ENCODE measurements at places on chromosomes 13 and 19.

GRCh38 chr19:2359992-2360685 is at the start of gene TMPRSS9:
TMPRSS9 (plus strand) TSS chr19:2360265; CDS start chr19:2389786, 29,521 bp downstream.
- no peak for DNase-seq

DNA sequence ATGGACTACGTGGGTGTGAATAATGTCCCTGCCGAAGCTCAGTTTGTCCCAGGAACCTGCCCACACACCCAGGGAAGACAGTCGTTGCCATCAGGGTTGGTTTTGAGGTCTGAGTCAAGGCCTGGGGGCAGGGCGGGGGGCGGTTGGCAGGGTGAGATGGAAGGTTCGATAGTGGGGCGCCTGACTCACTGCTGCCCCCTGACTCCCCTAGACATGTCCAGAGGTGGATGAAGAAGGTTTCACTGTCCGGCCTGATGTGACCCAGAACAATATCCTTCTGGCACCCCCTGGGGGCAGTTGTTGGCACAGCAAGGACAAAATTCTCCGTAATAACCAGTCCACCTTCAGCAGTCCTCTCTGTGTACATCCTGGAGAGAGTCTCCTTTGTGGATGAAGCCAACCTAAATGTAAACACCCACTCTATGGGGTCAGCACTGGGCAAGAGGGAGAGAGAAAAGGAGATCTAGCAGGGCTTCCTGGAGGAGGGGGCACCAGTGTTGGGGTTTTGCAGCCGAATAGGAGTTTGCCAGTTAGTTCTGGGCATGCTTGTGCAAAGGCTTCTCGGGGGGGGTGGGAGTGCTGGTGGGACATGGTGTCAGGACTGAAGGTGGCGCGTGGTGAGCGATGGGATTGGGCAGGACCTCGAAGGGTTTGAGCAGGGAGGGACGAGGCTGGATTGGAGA is 19.6 kb upstream of the B3GNT3 start:
- DNase-seq, result peak; percentile 26

DNA sequence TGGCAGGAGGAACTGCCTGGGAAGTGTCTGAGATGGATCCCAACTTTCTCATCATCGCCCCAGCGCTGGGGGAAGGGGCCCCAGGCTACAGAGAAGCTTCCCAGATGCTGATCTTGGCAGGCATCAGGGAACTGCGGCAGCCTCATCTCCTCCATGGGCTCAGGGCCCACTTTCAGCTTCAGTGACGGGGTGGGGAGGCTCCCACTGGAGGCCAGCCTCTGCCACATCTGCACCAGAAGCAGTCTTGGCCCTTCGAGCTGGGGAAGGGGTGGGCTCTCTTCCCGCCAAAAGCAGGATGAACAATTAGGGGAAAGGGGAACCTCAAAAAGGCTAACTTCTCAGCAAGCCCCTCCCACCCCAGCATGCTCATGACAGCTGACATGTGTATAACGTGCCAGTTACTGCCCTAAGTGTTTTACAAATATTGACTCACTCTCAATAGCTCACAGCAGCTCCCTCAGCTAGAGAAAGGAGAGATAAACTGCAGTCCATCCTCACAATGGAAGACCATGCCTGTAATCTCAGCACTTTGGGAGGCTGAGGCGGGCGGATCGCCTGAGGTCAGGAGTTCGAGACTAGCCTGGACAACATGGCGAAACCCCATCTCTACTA is 7.1 kb upstream of the S1PR2 start:
- no peak for DNase-seq

DNA sequence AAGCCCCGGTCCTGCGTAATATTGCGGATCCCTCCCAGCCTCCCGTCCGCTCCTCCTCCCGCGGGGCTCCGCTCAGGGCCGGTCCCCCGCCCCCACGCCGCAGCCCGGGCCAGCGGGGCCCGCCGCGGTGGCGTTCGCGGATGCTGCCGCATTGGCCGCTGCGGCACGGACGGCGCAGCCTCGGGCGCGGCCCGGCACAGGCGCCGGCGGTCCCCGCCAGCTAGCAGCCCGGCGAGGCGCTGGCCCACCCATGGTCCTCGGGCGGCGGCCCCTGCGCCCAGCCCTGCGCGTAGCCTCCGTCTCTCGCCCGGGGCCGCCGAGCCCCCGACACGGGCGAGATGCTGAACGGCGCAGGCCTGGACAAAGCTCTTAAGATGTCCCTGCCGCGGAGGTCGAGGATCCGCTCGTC is at the start of gene ATP8A2:
Gene ATP8A2 (plus strand): TSS at position 100 of the 409 bp plus-strand sequence. CDS start 239 bp downstream, at position 339.
- no peak for DNase-seq

DNA sequence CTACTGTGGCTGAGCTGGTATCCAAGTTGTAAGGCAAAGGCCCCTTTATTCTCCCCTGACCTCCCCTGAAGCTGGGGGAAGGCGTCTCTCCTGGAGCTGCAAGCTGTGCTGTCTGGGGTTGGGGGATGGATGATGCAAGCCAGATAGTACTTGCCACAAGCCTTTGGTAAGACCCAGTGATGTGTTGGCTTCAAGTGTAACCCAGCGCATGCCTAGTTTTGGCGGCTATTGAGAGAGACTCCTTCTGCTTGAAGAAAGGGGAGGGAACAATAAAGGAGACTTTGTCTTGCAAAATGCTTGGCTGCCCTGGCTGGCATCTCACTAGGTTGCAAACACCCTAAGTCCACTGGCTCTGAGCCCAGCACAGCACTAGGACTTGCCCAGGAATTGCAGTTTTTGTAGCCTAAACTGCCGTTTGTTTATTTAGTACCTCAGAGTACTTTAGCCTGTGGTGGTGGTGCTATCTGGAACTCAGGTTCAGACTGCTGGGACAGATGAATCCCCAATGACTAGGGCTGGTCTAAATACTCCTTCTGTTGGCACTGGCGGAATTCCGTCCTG is 108.2 kb downstream of the TNFSF13B start:
- DNase-seq, result no peak

- peak; percentile 30 for DNase-seq
Measured at GRCh38 chr13:32791545-32792172, 205.4 kb downstream of the PDS5B start.

DNA sequence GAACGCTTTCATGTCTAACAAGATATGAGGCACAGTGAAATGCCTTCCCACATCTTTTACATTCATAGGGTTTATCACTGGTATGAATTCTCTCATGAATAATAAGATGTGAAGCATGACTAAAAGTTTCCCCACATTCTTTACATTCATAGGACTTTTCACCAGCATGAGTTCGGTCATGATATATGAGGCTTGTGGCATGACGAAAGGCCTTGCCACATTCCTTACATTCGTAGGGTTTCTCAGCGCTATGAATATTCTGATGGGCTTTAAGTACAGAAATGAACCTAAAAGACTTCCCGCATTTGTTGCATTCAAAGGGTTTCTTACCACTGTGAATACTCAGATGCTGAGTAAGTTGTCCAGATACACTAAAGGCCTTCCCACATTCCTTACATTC is 21.3 kb downstream of the ZNF607 start:
- no peak for DNase-seq

- DNase-seq, result no peak
Measured at GRCh38 chr19:5738423-5738822, 18.0 kb downstream of the CATSPERD start.

DNA sequence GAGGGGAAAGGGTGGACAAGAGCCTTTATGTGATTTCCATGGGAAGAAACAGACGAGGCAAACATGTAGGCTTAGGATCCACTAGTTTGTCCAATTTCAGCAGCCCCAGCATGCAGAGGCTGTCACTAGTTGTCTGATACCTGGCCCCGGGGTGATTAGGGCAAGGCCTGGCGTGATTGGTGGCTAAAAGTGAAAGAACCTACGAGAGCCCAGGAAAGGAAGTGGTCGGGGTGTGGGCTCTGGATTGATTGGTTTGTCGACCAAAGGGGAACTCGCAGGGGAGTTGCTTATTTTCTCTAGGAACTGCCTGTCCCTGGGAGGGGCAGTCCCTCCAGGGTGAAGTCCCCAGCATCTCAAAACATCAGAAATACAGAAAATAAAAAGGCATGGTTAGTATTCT is 64.2 kb upstream of the UQCRFS1 start:
- peak; percentile 50 for DNase-seq

- DNase-seq, result no peak
Measured at GRCh38 chr19:49786376-49786820, 19.6 kb downstream of the AP2A1 start.

- peak; percentile 68 for DNase-seq
Measured at GRCh38 chr19:44689290-44690130, 9.4 kb upstream of the CEACAM16 start.

- no peak for DNase-seq
Measured at GRCh38 chr19:18807861-18808331, 16.8 kb upstream of the COMP start.

- no peak for DNase-seq
Measured at GRCh38 chr19:40217027-40217810, 965 bp downstream of the TTC9B start.

GRCh38 chr19:19542507-19542906 is 4.4 kb downstream of the CILP2 start:
- DNase-seq, result no peak

DNA sequence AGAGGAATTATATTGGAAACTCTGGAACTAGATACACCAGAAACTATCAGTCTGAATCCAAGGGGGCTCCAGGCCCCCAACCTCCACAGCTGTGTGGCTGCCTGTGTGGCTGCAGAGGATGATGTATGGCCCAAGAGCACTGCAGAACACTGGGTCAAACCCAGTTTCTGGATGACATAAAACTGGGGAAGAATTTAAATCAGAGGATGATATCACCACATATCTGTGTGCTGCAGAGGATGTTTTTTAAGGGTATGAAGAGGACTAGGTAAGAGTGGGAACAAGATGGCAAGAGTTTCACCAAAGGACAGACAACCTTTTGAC is 226.4 kb downstream of the SUCLA2 start:
- DNase-seq, result no peak

DNA sequence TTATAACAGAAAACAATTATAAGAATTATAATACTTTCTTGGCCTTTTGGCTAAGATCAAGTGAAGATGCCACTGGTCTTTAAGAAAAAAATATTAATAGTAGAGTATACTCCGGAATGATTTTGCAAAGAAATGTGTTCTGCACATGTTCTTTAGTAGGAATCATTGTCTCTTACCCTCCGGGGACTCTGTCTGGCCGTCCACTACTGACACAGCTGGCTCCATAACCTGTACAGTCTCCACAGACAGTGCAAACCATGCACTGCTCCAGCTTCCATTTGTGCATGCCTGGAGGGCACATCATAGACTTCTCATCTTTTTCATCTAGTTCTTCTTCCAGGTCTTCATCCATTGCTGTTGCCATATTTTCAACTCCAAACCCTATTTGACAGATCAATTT is 75.9 kb downstream of the MYCBP2 start:
- DNase-seq, result no peak

GRCh38 chr13:75485286-75486062 is 3.5 kb upstream of the TBC1D4 start:
- no peak for DNase-seq

GRCh38 chr13:40330950-40331349 is 335.5 kb downstream of the FOXO1 start:
- DNase-seq, result no peak

GRCh38 chr19:29887442-29887855 is 54.6 kb upstream of the URI1 start:
- no peak for DNase-seq

DNA sequence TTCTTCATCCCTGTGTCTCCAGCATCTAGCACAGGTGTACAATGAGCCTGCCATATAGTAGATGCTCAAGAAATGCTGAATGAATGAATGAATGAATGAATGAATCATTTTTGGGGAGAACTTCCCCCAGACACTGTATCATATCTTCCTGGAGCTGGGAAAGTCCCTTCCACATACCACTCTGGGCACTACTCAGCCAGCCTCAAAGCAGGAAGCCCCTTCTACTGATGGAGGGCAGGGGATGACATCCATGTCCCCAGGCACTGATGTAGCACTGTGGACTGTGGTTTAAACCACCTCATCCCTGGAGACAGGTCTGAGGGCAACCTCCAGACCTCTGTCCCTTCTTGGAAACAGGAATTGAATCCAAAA is 4.8 kb downstream of the GNA15 start:
- no peak for DNase-seq

- no peak for DNase-seq
Measured at GRCh38 chr19:46785054-46785979, 3.1 kb downstream of the SLC1A5 start.

DNA sequence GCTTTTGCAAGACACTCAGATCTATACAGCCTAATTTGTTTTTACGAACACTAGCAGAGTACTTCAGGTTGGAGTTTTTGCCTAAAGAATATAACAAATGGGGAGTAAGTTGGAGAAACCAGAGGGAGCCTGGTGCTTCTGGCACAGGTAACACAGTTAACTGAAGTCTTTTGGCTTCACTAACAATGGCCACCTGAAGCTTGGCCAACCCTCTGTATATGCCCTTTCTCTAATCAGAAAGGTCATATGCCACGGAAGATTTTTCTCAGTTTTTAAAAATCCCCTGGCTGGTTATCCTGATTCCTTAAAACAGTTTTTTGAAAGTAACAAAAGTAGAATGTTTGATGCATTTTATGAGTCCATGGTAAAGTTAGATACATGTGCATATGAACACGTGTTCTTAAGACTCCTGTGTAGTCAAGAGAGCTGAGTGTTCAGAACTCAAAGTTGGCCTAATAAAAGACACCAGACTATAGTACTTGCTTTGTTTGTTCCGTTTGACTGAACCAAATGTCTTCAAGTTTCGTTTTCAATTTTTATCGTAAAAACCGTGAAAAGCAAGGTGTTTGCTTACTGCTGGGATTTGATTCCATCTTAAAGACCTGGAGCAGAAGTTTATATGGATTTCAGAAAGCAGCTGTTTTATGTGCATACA is 137.5 kb downstream of the KCNRG start:
- no peak for DNase-seq

DNA sequence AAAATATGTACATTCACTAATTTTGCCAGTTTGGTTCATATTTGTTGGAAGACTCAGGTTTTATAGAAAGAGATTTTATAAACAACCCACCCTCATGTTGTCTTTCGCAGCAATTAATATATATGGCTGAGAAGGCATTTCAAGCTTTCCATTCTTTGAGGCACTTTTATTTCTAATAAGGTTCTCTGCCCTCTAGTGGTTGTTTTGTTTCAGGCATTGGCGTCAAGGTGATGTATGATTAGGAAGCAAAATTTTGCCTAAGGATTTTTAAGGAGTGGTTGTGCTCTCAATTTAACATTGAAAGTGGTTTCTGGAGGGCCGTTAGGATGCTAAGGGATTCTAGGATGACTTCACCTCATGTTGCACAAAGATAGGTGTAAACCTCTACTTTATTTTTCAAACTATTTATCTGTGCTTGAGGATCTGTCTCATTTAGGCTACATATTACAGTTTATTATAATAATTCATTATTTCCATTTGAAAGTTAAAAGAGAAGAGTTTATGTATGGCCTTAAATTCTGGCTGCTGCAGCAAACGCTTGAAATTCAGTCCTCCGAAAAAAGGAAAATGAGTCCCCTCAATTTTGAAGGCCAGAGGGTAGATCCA is 35.9 kb downstream of the OXGR1 start:
- DNase-seq, result no peak

- no peak for DNase-seq
Measured at GRCh38 chr13:50711131-50711815, 132.2 kb downstream of the DLEU7 start.

- DNase-seq, result no peak
Measured at GRCh38 chr19:52270266-52270885, 989 bp downstream of the ZNF766 start.
